ENCODE measurements at places on chromosomes 7 and 10.

- H3K4me1 ChIP-seq: no peaks in the 10 kb centered on the region
- no peaks in the 10 kb centered on the region for H3K36me3 ChIP-seq
- no peaks in the 10 kb centered on the region for H3K27me3 ChIP-seq
- H3K27ac ChIP-seq: no peak overlapping the region
- H3K4me3 ChIP-seq: no peak overlapping the region
Observed at GRCh38 chr10:52442576-52442975, 128.5 kb downstream of the DKK1 start.

DNA sequence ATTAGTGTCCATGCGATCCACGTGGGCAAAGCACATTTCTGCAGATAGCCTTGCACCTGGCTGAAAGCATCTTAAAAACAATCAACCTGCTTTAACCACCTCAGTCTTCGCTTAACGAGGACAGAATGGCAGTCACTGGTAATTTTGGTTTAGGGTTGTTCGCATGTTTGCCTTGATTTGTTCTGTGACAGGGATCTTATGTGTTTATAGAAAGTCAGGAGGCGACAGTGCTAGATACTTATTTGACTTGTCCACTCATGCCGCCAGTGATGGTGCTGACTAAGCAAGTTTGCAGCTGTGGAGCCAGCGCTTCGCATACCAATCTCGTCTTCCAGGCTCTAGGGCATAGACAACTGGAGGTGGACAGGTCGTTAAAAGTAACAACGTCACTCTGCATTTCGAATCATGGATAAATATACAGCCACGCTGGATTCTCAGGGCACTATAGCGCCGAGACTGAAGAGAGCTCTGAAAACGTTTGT lies 1.2 kb upstream of the TMEM243 start:
- no peak overlapping the region for H3K27ac ChIP-seq
- no peak for DNase-seq
- no peaks in the 10 kb centered on the region for H3K36me3 ChIP-seq
- no peaks in the 10 kb centered on the region for H3K27me3 ChIP-seq

DNA sequence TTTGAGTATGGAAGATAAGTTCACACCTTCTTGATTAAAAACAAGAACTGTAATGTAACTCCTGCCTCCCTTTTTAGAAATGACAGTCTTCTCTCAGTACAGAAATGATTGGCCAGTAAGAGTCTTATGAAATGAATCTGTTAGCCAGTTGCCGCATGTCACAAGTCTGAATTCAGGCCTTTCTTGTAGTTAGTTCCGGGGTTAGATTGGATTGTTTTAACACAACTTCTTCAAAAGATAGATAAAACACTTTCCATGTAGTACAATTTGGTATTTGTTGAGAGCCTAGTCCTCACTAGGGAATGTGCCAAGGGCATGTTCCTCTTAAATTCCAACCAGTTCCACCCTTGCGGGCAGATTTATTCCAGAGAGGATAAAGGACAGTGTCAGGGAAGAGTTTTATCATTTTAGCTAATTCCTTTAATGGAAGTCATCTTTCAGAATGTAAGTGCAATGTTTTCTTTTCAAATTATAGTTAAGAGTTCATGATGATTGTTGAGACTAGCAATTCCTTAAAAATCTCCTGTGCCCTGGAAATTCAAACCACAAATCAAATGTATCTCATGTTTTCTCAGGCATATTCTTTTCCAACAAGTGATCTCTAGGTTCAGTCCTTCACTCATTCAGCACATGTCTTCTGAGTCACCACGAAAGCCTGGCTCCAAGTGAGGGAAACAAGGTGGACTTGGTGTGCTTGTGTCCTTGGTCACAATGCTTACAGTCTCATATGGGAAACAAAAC lies 4.1 kb downstream of the FHIP2A start:
- H3K27me3 ChIP-seq: no peaks in the 10 kb centered on the region
- H3K36me3 ChIP-seq: peaks cover under 1% of the 10 kb centered on the region
- no peak for DNase-seq
- H3K4me3 ChIP-seq: no peak overlapping the region

DNA sequence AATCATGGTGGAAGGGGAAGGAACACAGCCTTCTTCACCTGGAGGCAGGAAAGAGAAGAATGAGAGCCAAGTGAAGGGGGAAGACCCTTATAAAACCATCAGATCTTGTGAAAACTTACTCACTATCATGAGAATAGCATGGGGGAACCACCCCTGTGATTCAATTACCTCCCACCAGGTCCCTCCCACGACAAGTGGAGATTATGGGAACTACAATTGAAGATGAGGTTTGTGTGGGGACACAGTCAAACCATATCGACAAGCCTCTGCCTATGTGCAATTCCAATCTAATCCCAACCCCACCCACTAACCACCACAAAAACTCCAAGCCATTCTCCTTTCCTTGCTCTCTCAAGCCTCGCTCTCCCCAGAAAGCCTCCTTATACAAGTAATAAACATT lies 69.2 kb downstream of the TAC1 start:
- no peak for DNase-seq
- H3K27me3 ChIP-seq: no peaks in the 10 kb centered on the region
- H3K27ac ChIP-seq: no peak overlapping the region
- no peaks in the 10 kb centered on the region for H3K36me3 ChIP-seq

- no peak for DNase-seq
- H3K4me3 ChIP-seq: no peak overlapping the region
- no peak overlapping the region for H3K27ac ChIP-seq
- H3K36me3 ChIP-seq: no peaks in the 10 kb centered on the region
- H3K27me3 ChIP-seq: peaks cover 16% of the 10 kb centered on the region
Observed at GRCh38 chr10:131844529-131845084, 56.2 kb upstream of the PPP2R2D start.

- no peak overlapping the region for H3K27ac ChIP-seq
- no peaks in the 10 kb centered on the region for H3K4me1 ChIP-seq
- DNase-seq: no peak
- no peaks in the 10 kb centered on the region for H3K27me3 ChIP-seq
- H3K36me3 ChIP-seq: no peaks in the 10 kb centered on the region
Observed at GRCh38 chr10:9957351-9957750, 1060.3 kb upstream of the CELF2 start.

DNA sequence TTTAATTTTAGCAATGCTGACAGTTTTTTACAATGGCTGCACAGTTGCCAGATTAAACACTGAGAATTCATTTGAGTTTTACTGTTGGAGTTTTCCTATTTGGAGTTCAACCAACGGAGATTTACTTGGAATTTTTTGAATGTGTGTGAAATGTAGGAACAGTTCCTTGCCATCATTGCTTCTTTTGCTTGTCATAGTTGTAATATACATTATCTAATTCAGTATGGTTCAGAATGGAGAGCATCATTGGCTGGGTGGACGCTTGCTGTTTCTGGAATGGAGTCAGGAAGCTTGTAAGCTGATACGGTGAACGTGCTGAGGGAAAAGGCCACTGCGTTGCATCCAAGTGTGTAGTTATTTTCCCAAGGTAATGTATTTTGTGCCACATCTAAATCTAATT lies 404.3 kb upstream of the KLF6 start:
- no peaks in the 10 kb centered on the region for H3K27me3 ChIP-seq
- H3K4me3 ChIP-seq: no peak overlapping the region
- no peak overlapping the region for H3K27ac ChIP-seq
- H3K36me3 ChIP-seq: no peaks in the 10 kb centered on the region
- peaks cover 7% of the 10 kb centered on the region for H3K4me1 ChIP-seq

DNA sequence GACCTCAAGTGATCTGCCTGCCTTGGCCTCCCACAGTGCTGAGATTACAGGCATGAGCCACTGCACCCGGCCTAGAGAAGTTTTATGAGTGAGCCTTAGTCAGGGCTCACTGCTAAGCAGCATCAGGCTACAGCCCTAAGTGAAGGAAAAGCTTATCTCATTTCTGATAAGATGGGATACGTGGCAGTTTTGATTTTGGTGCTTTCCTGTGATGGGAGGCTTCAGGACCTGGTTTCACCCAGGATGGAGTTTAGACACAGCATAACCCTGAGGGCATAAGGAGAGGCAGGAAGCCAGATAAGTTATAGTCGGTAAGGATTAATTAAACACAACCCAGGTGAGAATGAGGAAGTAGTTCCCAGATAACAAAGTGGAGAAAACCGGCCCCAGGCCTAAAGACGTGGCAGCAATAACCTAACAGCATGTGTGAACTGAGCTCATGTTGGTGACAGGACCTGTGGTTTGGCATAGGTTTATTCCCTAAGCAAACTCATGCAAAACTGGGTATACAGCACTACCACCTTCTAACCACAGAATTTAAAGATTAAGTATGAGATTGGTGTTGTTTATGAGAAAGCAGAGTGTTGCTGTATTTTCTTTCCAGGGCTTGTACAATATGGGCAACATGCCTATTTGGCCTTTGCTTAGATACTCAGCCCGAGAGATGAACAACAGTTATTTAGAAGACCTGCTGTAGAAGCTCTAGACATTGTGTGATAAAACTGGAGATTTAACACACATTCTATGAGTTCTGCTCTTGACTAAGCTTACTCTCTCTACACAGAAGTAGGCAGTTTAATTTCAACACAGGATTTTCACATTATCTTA lies 119.4 kb downstream of the COL28A1 start:
- no peaks in the 10 kb centered on the region for H3K4me1 ChIP-seq
- H3K27ac ChIP-seq: peak overlapping the region; percentile 36
- no peaks in the 10 kb centered on the region for H3K27me3 ChIP-seq

DNA sequence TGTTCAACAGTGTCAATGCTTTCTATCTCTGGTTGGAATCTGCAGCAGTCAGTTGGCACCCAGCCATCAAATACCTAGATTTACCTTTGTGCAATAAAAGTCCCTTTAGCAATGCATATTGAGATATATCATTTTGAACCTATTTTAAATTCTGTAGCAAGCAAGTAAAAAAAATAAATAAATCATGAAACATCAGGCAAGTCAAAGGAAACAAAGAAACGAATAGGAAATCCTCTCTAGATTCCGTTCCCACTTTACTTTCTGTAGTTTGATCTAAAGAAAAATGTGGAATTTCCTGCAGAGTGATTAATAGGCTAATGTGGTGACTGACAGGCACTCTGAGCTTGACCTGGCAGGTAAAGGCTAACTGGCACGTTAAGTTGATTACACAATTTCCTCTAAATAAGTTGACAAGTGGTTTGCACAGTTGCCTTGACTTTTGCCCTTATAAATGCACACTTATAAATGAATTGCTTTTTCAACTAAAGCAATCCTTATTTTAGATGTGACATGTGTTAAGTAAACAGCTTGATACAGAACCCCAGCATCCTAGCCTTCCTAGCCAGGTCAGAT lies 208.1 kb upstream of the TCF7L2 start:
- no peaks in the 10 kb centered on the region for H3K36me3 ChIP-seq
- H3K4me3 ChIP-seq: no peak overlapping the region
- H3K4me1 ChIP-seq: no peaks in the 10 kb centered on the region
- DNase-seq: no peak

GRCh38 chr7:33155811-33156210 lies 26.4 kb downstream of the BBS9 start:
- H3K36me3 ChIP-seq: no peaks in the 10 kb centered on the region
- no peaks in the 10 kb centered on the region for H3K4me1 ChIP-seq
- no peak for DNase-seq
- H3K4me3 ChIP-seq: no peak overlapping the region
- H3K27me3 ChIP-seq: no peaks in the 10 kb centered on the region

DNA sequence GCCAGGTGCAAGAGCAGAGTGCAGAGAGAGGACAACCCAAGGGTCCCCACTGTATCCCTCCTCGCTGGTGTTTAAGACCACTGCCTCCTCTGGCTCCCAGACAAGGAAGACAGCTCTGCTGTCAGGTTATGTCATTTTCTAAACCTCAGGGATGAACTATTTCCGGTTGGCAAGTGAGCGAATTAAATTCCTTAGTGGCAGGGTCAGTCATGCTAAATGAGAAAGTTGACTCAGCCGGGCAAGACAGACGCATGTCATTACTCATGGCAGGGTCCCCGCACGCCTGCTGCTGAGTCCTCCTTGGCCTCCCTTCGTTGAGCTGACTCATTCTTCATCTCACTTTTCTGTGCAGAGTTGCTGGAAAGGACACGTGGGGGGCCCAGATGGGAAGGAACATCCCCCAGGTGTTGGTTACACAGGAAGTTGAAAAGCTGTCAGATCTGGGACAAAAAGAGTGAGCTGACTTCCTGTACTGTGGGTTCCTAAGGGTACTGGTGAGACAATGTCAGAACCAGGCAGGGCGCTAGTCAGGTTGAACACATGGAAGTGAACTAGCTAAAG lies 47.1 kb upstream of the UCN3 start:
- no peak overlapping the region for H3K27ac ChIP-seq
- H3K4me3 ChIP-seq: no peak overlapping the region
- H3K4me1 ChIP-seq: peaks cover 11% of the 10 kb centered on the region
- no peaks in the 10 kb centered on the region for H3K36me3 ChIP-seq

DNA sequence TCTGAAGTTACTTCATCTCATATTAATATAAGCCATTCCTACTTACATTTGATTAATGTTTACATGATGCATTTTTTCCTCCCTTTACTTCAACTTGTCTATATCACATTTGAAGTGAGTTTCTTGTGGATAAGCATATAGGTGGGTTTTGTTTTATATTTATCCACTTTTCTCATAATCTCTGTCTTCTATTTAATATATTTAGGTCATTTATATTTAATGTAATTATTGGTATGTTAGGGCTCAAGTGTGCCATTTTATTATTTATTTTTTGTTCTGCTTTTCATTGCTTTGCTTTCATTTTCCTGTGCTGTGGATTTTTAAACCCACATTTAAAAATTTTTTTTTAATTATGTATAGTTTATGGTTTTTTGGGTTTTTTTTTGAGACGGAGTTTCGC lies 54.8 kb downstream of the OGDH start:
- H3K36me3 ChIP-seq: peaks cover 7% of the 10 kb centered on the region
- peaks cover 13% of the 10 kb centered on the region for H3K4me1 ChIP-seq
- no peak overlapping the region for H3K4me3 ChIP-seq
- no peak for DNase-seq
- H3K27me3 ChIP-seq: no peaks in the 10 kb centered on the region

DNA sequence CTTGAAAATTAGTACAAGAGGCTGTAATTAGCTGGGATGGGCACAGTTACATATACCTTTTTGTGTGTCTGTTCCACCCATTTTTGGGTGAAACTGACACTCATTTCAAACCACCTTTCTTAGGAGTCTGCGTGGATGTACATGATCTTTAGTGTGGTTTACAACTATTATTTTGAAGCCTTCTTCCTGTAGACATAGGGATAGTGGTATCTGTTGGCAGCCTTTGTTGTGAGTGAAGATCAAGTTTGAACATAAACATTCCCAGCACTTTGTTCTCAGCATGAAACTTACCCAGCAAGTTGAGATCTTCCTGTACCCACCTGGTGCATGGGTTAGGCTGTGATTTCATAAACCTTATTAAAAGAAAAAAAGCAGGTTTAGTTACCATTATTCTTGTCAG lies 2.0 kb downstream of the BAG3 start:
- no peaks in the 10 kb centered on the region for H3K27me3 ChIP-seq
- DNase-seq: no peak
- peak overlapping the region; percentile 99 for H3K4me3 ChIP-seq
- H3K4me1 ChIP-seq: peaks cover 45% of the 10 kb centered on the region
- peak overlapping the region; percentile 99 for H3K27ac ChIP-seq

GRCh38 chr10:5229019-5229418 lies 32.4 kb downstream of the AKR1C4 start:
- no peak overlapping the region for H3K27ac ChIP-seq
- no peak overlapping the region for H3K4me3 ChIP-seq
- no peaks in the 10 kb centered on the region for H3K36me3 ChIP-seq
- no peak for DNase-seq

Data from esophagus squamous epithelium (tissue), 5 donors.